ENCODE measurements at places on chromosomes 6 and 20.

DNA sequence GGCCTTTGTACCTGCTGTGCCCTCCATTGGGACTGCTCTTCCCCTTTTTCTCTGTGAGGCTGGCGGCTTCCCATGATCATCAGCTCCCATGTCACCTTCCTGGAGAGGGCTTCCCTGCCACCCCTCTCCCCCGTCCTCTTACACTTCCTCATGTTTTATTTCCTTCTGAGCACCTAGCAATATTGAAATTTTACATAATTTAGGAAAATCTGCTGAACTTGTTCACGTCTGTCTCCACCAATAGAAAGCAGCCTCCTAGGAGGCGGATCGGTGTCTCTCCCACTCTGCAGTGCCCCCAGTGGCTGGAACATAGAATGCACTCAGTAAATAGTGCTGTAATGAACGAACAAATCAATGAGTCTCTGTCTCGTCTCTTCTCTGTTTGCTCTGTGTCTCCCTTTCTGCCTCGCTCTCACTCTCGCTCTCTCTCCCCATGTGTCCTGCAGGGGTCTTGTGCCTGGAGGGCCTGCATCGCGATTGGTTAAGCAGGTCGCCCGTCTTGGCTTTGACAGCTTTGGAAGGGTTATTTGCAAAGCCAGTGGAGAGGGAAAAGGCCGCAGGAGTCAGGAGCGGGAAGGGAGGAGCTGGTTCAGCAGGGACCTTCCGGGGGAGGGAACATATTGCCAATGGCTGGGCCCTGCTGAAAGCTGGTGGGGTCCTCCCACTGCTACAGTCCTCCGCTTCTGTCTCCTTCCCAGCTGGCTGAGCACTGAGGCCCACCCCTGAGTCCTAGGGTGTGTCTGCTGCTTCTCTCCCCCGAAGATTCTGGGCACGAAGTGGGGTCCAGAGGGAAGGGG, 12.1 kb upstream of the OCSTAMP start:
- DNase-seq, result no peak

GRCh38 chr6:168078943-168079405, at the start of gene FRMD1:
Gene FRMD1, minus strand, starts transcription at chr6:168079212. Its CDS starts 118 bp downstream, at chr6:168079094.
- DNase-seq, result no peak

- no peak for DNase-seq
Observed at GRCh38 chr20:31670371-31671228, 32.9 kb downstream of the COX4I2 start.

GRCh38 chr6:70538376-70538775, 28.4 kb upstream of the SDHAF4 start:
- no peak for DNase-seq

- DNase-seq, result no peak
Observed at GRCh38 chr6:23213193-23213592, 643.8 kb downstream of the HDGFL1 start.

GRCh38 chr6:32183483-32184083, 470 bp downstream of the AGER start:
- DNase-seq, result no peak

DNA sequence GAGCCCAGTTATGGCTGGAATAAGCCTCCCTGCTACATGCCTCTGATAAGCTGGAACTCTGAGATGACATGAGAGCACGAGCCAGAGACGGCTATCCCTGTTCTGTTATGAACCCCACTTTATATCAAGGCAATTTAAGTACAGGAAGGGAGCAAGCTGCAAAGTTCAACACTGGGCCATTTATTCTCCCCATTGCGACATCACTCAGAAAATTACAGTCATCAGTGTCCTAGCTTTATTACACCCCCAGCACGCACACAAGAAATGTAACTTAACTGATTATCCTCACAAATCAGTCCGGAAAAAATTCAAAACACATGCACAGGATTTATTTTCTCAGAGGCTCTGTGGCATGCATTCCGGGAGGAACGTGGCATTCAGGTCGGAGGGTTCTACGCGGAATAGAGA, 125.3 kb upstream of the SLC2A12 start:
- no peak for DNase-seq

DNA sequence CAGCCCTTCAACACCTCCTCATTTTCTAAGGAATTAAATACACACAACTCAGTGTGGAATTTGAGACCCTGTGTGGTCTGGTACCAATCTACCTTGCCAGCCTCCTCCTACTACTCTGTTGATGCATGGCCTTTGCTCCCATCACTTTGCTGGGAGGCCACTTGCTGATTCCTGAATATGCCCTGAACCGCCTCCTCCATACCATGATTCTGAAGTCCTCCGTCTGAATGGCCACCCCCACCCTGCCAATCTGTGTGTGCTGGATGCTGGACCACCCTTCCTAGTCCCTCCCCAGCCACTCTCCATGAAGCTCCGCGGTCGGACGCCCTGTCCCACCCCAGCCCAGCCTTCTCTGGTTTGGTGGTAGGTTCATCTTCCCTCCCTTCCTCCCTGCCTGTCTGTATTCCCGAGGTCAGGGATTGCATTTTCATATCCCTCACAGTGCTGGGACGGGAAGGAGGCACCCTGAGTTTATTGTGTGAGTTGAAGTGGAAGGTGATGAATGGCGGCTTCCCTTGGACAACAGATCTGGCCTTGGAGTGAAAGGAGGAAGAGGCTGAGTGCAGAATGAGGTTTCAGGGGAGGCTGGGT, 138.3 kb downstream of the CDC5L start:
- DNase-seq, result no peak

GRCh38 chr6:63441266-63441956, 121.6 kb upstream of the LGSN start:
- DNase-seq, result no peak

DNA sequence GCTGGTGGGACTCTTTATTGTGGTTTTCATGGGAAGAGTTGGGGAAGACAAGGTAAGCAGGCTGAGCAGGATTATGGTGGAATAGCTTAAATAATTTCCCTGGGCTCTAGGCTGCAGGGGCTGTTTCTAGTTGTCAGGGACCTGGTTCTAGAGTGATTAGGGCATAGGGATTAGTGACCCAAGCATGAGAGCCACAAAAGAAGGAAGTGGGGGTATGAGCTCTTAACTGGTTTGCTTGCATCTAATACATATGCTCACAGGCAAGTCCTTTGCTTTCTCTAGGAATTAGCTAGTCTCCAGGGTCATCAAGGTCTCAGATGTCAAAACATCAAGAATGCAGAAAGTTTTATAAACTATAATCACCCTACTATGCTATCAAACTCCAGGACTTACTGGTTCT, 67.5 kb upstream of the NRN1 start:
- no peak for DNase-seq

DNA sequence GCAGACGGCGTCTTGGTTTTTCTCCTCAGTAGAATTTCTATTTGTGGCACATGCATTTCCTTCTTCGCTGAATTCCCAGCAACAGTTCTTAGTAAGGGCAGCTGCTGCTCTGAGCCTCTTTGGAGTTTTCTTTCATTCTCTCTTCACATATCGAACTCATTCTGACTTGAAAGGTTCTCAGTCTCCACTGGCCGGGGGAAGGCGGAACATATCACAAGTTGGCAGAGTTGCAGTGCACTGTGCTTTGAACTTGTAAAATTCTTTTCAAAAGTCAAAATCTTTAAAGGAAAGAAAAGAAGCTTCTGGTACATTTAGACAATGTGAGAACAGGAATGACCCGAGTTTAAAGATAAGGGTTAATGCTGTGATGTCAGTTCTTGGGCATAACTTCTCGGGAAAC, 286.1 kb upstream of the MAP3K7 start:
- no peak for DNase-seq

GRCh38 chr6:110360676-110361075, 2.5 kb upstream of the METTL24 start:
- no peak for DNase-seq

GRCh38 chr6:137829641-137830083, 37.4 kb upstream of the TNFAIP3 start:
- DNase-seq, result no peak

- DNase-seq, result no peak
Observed at GRCh38 chr6:151609146-151609902, 115.5 kb downstream of the CCDC170 start.

DNA sequence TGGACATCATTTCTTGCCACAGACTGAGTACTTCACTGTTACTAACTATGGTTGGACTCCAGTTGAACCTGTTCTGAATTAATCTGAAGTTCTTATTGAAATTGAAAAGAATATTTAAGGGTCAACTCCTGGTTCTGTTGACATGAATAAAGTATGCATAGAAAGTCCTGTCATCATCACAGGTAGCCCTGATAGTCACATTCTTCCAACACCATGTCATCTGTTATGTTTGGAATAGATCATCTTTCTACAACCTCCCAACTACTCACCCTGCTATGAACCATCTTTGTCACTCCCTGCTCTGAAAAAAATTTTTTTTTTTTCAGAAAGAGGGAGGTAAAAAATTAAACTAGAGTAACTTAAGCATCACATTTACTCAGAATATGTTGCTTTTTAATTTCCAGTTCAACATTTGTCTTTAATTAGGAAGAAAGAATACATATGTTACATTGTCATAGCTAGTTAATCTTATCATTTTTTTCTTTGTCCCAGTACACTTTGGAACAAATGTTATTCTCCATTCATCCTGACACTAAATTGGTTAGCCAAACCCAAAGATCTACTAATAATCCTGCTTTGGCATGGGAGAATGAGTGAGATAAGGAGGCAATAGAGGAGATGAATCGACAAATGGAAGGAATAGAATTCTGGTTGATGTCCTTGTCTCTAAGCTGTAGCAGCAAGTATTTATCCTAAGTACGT, 775.1 kb upstream of the NRSN1 start:
- no peak for DNase-seq

- DNase-seq, result no peak
Observed at GRCh38 chr6:22827760-22828159, 258.4 kb downstream of the HDGFL1 start.

DNA sequence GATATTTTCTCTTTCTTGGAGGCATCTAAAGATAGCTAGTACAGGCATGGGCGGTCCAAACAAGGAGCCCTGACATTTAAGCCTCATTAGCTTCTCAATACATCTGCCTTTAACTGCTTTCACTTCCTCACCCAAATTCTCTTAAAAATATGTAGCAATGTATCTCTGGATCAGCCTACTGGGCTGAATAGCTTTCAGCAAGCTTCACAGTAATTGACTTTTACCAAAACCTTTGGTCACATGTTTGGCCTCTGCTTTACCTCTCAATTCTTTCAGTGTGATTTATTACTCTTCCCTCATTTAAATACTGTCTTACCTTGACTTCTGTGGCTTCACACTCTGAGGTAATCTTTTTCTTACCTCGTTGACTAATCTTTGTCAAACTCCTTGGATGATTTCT, 1618.1 kb downstream of the GRIK2 start:
- DNase-seq, result no peak

GRCh38 chr20:36130390-36130789, 24.1 kb upstream of the EPB41L1 start:
- no peak for DNase-seq

DNA sequence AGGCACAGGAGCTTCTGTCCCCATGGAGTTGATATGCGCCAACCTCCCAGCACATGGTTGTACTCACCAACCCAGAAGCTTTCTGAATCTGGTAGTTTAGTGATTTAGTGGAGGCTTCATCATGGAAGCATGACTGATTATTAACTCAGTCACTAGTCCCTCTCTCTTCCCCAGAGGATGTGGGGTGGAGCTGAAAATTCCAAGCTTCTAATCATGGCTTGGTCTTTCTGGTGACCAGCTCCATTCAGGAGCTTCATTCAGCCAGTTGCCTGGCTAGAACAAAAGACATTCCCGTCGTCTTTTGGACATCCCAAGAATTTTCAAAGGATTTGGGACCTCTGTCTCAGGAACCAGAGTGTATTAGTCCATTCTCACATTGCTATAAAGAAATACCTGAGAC, 13.3 kb upstream of the SMIM13 start:
- no peak for DNase-seq

DNA sequence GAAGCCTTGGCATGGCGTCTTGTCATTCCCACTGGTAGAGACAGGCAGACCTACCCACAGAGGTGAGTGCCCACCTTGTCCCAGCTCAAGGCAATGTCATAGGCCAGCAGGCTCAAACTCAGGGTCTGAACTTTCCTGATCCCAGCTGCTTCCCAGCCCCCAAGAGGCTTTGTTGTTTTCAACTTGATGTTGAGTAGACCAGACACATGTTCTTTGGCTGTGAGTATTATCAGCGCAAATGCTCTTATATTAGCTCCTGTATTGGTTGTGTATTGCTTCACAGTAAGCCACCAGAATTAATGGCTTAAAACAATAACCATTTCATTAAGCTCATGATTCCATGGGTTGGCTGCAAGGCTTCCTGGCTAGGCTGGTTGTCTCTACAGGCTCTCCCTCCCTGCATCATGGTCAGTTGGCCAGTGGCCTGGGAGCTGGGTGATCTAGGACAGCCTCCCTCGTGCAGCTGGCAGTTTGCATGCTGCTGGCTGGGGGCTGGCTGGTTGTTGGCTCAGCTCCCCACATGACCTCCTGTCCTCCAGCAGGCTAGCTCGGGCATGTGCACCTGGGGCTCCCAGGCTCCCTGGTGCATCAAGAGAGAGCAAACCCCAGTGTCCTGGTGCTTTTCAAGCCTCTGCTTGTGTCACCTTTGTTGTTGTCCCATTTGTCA, 21.6 kb downstream of the TOX2 start:
- DNase-seq, result no peak

GRCh38 chr20:36004045-36004444, 35.7 kb downstream of the CNBD2 start:
- DNase-seq, result no peak

GRCh38 chr6:158257781-158258180, 54.5 kb upstream of the TULP4 start:
- DNase-seq, result no peak

- DNase-seq, result no peak
Observed at GRCh38 chr20:63699466-63700198, 3.2 kb downstream of the TNFRSF6B start.

DNA sequence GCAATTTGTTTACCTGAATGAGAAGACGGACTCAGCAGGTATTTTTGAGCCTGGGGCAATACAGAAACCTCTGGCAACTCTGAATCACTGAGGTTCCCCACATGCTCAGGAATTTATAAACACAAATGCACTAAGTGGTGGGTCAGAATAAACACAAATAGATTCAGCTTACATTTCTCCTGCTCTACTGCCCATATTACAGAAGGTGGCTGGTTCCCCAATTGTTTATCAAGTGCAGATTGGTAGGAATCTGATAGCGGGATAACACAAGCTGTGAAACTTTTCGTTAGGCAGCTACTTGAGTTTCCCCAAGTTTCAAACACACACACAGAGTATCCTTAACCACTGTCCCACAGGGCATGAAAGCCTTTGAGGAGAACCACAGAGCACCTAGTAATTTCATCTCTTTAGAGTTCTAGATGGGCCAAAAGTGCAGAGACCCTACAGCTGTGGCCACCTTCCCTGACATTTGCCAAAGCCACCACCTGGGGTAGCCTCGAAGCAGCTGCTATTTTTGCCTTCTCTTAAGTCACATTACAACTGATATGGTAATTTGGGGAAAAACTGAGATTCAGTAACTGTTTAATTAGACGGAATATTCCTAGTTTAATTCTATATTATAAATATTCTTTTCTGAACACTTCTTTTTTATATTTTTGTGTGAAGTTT, 204.2 kb upstream of the PTCHD4 start:
- DNase-seq, result no peak

DNA sequence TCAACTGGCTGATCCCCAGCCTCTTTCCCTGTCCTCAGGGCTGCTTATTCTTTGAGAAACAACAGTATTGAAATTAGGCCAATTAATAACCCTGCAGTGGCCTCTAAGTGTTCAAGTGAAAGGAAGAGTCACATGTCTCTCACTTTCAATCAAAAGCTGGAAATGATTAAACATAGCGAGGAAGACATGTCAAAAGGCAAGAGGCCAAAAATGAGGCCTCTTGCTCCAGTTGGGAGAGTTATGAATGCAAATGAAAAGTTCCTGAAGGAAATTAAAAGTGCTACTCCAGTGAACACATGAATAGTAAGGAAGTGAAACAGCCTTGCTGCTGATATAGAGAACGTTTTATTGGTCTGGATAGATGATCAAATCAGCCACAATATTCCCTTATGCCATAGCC, 131.5 kb downstream of the MACROD2 start:
- DNase-seq, result no peak
